Breast epithelium (tissue), 4 donors: ENCODE measurements at places on chromosomes 6 and 20. TPM values are rescaled to one million over a fixed set of nuclear protein-coding genes. Genes with fewer than 3 reads are reported as not detected.

DNA sequence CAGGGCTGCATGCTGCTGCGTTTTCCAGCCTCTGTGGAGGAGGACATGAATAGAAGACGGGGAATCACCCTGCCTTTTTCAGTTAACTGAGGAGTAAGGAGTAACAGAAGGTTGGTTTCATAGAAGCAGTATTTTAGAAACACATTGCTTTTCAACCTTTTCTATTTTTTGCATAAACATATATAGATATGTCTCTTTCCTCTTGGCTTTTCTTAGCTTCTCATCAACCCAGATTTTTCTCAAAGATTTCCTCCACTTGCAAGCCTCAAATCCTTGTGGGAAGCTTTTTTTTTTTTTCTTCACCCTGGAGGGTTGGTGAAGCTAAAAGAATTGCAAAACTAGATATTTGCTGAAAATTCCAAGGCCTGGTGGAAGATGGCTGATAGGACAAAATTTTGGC is 6.0 kb downstream of the SLC24A3 start:
- DNase-seq = no peak

- DNase-seq = no peak
Measured at GRCh38 chr6:89186762-89187161, 30.4 kb downstream of the GABRR1 start.

SYCP2 gene
- total RNA-seq = 4.5 TPM

DNA sequence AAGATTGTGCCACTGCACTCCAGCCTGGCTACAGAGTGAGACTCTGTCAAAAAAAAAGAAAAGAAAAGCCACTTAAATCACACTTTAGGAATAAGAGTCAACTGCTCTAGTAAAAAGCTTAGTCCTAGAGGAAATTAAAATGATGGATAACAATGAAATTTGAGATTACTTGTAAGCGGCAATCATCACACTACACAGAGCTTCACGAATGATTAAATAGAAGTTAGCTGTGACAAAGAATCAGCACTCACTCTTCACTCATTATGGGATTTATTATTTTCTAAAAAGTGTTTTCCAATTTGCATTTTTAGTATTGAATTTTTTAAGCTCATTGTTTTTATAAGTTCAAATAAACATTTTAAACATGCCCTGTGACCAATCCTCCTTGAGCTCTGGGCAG is 718.0 kb downstream of the UTRN start:
- no peak for DNase-seq

SLC17A4 gene
- not detected for total RNA-seq

DNA sequence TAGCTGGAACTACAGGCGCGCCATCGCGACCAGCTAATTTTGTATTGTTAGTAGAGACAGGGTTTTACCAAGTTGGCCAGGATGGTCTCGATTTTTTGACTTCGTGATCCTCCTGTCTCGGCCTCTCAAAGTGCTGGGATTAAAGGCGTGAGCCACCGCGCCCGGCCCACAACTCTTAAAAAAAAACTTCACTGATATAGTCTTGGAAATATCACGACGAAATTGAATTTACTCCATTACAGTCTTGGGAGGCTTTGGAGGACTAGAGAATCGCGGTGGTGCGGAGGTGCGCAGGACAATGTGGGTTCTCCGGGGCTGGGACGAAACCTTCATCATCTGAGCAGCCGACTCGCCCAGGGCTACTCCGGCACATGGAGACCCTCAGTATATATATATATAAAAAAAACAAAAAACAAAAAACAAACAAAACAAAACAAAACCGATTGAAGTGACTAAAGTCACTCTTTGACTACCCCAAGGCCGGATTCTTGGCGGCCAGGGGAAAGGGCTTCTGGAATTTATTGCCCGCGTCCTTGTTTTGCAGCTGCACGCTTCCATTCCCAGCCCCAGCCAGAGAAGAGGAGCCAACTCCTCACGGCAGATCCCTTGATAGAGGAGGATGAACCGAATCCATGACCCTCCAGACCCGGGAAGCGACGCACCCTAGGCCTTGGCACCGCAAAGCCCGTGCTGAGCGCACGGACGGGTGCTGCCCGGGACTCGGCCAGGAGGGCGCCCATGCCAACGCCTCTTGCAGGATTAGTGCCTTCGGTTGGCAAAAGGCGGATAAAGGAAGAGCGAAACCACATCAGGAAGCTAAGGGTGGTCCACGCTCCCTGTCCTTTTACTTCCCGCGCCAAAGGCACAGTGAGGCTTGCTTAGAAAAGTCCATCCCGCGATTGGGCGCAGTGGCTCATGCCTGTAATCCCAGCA is 1.7 kb upstream of the GCM2 start:
- no peak for DNase-seq
